ENCODE measurements at places on chromosomes 16 and 17. TPM values are rescaled to one million over a fixed set of nuclear protein-coding genes. Genes with fewer than 3 reads are reported as not detected.

GRCh38 chr16:60648290-60648689 lies 1387.9 kb downstream of the CDH8 start:
- no peak for DNase-seq

DNA sequence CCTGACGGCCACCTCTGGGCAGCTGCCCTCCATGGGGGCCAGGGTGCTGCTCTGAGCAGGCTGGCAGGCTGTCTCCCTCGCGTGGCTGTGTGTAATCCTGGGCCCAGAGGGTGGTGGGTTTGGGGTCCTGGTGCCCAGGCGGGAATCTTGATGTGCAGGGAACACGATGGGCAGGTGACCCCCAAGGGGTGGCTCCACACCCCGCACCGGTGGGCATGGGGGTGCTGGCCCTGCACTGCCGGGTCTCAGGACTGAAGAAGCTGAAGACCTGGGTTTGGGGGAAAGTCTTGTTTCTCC lies 8.6 kb downstream of the CHMP6 start:
- DNase-seq, result no peak

DNA sequence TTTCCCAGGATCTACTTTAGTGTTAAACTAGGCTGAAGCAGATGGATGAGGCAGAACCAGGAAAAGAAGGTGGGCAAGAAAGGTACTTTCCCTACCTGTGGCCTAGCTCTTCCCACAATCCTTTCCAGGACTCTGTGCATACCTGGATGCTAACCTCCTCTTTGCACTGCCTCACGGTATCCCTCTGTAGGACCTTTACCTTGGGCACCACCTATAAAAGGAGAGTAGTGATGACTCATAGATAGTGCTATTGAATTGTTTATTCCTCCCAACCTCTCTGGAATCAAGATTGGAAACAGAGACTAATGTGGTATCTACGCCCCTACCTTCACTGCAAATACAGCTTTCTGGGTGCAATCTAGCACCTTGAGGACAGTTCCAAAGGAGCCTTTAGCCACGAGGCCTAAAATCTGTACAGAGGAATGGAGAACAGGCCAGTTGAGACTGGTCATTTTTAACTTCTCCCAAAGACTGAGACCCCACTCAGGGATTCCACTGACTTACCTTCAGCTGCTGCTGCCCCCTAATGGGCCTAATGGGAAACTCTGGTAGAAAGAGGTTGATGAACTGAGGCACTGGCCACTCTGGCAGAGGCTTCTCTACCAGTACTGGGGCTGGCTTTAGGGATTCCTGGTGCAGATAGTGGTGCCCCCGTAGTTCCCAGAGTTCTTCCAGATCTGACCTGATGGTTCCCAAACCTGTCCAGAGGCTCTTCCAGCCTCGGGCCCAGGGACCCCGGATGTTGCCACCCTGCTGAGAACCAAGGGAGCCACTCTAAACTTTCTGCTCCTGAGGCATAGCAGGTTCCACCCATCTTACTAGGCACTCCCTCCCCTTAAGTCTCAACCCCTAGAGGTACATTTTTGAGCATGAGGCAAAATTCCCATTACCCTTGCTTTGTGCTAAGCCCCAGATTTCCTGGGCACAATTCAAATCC lies 781 bp downstream of the RSKR start:
- no peak for DNase-seq

Gene PRR15L
- not detected for polyA plus RNA-seq

Gene CTRB2
- polyA plus RNA-seq, result not detected

Gene C17orf107
- 4.5 TPM for polyA plus RNA-seq

DNA sequence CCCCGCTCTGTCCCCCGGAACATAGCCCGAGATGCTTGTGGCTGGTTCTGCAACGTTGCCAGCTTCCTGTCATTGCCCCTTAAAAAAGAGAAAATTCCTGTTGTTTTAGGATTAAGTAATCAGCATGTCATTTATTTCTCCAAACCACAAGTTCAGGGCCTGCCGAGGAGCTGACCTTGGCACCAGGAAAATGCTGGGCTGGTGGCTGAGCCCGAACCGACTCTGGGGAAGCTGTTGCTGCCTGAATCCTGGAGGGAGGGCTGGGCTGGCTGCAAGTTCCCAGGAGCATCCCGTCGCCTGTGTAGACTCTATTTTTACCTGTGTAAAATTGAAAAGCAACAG lies 130.9 kb upstream of the FOXF1 start:
- no peak for DNase-seq

Gene COL1A1
- 2,161 TPM for polyA plus RNA-seq

Gene YBX2
- 0.11 TPM for polyA plus RNA-seq

GRCh38 chr17:64630309-64631223 lies 31.5 kb downstream of the SMURF2 start:
- DNase-seq, result no peak

DNA sequence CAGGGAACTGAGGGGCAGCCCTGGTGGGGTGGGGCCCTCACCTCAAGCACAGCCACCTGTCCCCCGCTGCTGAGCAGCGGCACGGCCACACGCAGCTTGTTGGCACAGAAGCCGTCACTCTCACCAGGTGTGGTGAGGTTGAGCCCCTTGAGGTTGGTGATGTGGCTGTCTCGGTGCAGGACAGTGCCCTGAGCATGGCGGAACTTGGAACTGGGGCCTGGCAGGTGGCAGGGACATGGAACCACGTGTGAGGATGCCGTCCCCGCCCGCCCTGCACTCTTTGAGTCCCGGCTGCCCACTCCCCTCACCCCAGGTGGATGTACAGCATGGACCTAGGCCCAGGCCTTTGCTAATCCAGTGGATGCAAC lies 9.7 kb upstream of the VASN start:
- no peak for DNase-seq

DNA sequence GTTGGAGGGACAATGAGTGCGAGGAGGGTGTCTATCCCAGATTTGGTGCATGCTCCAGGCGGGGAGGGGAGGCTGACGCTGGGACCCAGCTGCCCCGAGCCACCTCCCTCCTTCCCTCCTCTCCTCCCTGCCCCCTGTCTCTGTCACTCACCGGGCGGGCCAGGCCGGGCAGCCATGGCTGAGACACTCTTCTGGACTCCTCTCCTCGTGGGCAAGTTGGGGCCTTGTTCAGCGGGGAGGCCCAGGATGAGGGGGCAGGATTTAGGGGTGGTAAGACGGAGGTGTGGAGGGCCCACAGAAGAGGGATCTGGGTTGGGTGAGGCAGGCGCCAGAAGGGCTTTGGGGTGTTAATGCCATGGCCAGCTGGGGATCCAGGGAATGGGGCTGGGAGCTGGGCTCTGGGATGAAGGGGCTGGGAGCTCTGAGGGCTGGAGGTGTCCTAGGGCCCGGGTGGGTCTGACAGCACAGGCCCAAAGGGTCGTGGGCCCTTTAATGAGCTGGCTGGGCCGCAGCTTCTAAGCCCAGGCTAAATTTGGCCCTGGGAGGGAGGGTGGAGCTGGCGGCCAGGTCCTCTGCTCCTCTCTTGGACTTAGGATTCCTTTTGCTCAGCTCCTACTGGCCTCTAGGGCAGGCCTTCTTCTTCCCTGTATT lies at the start of gene SGCA:
Gene SGCA, plus strand, starts transcription at position 139 of the 651 bp plus-strand sequence. Its CDS starts 36 bp downstream, at position 175.
- no peak for DNase-seq

Gene SDR42E1
- 0.44 TPM for polyA plus RNA-seq

GRCh38 chr16:30122604-30123160 lies 338 bp downstream of the MAPK3 start:
- no peak for DNase-seq

DNA sequence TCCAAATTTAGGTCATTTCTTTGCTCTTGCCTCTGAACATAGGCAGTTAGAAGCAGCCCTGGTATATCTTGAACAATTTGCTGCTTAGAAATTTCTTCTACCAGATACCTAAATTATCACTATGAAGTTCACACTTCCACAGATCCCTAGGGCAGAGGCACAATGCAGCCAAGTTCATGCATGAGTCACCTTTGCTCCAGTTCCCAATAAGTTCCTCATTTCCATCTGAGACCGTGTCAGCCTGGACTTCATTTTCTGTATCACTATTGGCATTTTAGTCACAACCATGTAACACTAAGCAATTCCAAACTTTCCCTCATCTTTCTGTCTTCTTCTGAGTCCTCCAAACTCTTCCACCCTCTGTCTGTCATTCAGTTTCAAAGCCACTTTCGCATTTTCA lies 45.0 kb downstream of the KCNJ16 start:
- DNase-seq, result no peak

Gene DYNLRB2
- polyA plus RNA-seq, result 0.50 TPM

Gene KRTAP9-4
- not detected for polyA plus RNA-seq

DNA sequence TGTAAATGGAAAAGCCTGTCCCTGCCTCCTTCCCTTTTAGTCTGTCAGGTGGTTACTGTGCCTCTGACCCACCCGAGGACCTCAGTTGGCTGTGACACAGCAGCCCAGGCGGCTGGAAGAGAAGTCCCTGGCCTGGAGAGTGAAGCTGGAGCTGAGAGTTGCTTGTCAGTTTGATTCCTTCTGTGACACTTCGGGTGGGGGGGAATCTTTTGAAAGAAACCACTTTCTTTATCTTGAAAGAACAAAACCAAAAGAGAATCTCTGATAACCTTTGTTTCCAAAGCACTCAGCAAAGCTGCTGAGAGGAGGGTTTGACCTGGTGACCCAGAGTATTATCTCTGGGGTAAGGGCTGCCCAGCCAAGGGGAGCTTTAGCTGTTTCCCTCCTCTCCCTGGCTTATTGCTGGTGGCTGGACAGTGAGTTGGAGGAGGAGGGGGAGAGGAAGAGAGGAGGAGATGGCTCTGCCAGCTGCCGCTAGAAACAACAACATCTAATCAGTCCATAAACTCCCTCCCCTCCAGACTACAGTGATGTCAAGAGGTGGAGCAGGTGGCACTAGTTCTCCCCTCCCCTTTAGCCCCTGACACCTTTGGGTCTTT lies 34.0 kb downstream of the YPEL2 start:
- DNase-seq, result no peak

Gene HSD11B2
- polyA plus RNA-seq, result 0.07 TPM

Gene DHX58
- 18.0 TPM for polyA plus RNA-seq

Gene CCDC137
- polyA plus RNA-seq, result 10.9 TPM

Gene KRT16
- polyA plus RNA-seq, result 1.6 TPM

- DNase-seq, result no peak
Measured at GRCh38 chr16:19513377-19514053, 8.4 kb downstream of the GDE1 start.

DNA sequence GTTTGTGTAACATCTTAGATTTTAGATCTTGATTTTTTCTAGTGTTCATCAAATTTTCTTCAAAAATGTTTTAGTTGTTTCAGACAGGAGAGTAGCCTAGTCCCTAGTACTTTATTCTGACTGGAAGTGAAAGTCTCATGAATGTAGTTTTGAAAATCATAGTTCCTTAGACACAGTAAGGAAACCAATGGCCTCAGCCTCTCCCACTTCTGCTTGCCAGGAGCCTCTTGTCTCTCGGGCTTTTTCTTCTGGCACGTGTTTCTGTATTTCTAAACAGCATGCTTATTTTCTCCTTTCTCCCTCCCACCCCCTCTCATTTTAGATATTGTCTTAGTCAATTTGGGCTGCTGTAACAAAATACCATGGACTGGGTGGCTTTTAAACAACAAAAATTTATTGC lies 9.8 kb downstream of the SLFN5 start:
- DNase-seq, result no peak

GRCh38 chr16:69481901-69482341 lies 57.5 kb downstream of the CYB5B start:
- no peak for DNase-seq

- DNase-seq, result no peak
Measured at GRCh38 chr17:31357091-31357490, 34.4 kb upstream of the RAB11FIP4 start.

DNA sequence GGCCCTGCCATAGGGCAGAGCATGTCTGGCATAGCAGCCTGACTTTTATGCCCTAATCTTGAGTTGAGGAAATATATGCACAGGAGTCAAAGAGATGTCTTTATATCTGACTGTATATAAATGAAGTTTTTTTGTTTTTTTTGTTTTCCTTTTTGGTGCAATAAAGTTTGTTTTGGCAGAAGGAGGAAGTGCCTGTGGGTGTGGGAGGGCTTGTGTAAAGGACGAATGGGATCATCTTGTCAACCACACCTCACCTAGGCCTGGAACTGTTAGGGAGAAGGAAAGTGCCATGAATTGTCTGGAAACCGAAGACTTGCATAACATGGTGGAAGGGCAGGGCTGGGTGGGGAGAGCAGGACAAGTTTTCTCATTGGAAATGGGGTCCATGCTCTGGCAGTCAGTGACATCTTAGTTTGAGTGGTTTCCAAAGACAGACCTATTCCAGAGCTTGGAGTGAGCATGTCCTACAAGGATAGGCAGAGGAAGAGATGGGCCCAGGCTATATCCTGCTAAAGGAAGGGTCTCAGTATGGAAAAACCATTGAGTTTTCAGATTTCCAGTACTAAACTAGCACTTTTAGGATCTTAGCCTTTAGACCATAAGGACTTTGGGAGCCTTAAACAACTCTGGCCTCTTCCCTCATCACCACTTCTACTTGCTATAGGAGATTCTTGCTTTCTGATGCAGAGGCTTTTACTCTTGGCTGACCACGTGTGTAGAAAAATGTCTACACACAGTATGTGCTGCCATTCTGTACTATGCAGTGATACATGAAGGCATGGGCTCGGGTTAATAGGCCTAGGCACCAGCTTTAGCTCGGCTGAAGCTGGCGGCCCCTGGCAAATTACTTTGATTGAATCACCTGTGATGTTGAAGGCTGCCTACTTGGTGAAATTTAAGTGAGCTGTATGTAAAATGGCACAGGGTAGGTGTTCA lies 15.5 kb downstream of the SNF8 start:
- DNase-seq, result no peak

- no peak for DNase-seq
Measured at GRCh38 chr17:58337210-58337599, 8.6 kb upstream of the TSPOAP1 start.

Gene TANC2
- 27.5 TPM for polyA plus RNA-seq

DNA sequence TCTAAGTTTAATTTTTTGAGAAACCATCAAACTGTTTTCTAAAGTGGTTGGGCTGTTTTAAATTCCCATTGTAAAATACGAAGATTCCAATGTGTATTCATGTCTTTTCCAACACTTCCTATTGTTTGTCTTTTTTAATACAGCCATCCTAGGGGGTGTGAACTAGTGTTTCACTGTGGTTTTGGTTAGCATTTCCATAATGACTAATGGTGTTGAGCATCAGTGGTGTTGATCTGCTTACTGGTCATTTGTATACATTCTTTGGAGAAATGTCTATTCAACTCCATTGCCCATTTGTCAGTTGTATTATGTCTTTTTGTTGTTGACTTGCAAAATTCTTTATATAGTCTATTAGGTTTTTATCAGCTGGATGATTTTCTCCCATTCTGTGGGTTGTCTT lies 239.2 kb upstream of the AXIN2 start:
- DNase-seq, result no peak

Gene NPIPA7
- 29.1 TPM for polyA plus RNA-seq

Gene G6PC3
- 115 TPM for polyA plus RNA-seq

GRCh38 chr17:1469231-1469852 lies 13.3 kb upstream of the CRK start:
- no peak for DNase-seq

Gene EVPL
- polyA plus RNA-seq, result not detected

Gene SPN
- polyA plus RNA-seq, result 0.04 TPM

Gene KRTAP3-1
- polyA plus RNA-seq, result 0.16 TPM

DNA sequence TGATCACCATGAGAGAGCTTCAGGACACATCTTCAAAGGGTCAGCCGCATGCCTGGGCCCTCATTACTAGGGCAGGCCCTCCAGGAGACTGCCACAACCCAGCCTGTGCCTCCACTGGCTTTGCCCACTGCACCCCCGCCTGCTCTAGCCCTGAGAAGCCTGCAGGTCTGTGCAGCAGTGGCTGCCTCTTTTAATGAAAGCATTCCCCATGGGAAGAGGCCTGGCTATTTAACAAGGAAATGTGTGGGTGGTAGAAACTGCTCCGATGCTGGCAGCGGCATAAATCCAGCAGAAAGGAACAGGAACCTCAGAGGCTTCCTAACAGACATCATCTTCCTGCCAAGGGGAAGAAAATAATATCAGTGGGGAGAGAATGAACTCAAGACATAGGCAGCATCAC lies 375 bp upstream of the KRT32 start:
- no peak for DNase-seq

Gene KRTAP9-2
- not detected for polyA plus RNA-seq

All from BJ (cell line).